ENCODE measurements at places on chromosomes 6 and 20. TPM values are rescaled to one million over a fixed set of nuclear protein-coding genes. Genes with fewer than 3 reads are reported as not detected.

DNA sequence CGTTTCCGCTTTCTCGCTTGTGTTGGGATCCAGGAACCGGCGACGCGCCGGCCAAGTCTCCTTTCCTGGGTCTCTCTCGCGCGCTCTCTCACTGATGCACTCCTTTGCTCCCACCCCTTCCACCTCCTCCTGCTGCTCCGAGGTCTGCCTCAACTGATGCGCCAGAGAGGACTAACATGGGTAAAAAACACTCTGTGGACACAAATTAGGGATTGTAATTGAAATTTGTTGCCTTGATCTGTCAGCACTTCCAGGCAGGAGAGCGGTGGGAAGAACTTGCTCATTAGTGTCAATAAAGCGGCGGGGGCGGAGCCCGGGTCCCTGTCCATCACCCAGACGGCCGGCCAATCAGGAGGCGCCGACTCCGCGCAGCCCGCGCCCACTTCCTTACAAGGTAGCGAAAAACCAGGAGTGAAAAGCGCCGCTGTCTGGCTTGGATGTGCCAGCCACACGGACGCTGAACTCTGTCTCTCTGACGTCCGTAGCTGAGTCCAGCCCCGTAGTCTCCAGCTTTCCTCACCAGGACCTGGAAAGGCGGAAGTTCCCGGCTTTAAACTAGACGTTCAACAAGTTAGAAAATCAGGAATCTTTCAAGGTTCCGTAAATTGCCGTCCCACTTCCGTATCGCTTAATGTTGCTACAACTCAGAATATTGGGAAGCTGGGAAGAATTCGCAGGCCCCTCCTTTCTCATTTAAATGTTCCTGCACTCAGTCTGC, at the start of gene TBX18:
TBX18 (minus strand) TSS at position 267 of the 718 bp plus-strand sequence. CDS start 417 bp downstream, outside the sequence.
- DNase-seq, result peak; percentile 98

- DNase-seq, result no peak
These were observed 6.5 kb upstream of the BNIP5 start for GRCh38 chr6:36343109-36343680.

- no peak for DNase-seq
These were observed 9.6 kb downstream of the TSPYL4 start for GRCh38 chr6:116244284-116244683.

DNA sequence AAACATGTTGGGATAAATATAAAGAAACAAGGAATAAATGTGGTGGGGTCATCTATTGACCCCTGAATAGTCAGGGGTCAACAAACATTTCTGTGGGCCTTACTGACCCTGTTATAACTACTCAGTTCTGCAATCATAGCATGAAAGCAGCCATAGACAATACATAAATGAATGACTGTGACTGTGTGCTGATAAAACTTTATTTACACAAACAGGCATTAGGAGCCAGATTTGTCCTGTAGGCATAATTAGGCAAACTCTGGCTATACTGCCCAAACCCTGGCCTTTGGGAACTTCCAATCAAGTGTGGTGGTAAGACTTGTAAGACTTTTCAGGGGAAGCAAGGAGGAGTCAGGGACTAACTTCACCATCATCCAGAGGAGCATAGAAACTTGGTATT, 222.7 kb downstream of the KHDC1L start:
- no peak for DNase-seq

DNA sequence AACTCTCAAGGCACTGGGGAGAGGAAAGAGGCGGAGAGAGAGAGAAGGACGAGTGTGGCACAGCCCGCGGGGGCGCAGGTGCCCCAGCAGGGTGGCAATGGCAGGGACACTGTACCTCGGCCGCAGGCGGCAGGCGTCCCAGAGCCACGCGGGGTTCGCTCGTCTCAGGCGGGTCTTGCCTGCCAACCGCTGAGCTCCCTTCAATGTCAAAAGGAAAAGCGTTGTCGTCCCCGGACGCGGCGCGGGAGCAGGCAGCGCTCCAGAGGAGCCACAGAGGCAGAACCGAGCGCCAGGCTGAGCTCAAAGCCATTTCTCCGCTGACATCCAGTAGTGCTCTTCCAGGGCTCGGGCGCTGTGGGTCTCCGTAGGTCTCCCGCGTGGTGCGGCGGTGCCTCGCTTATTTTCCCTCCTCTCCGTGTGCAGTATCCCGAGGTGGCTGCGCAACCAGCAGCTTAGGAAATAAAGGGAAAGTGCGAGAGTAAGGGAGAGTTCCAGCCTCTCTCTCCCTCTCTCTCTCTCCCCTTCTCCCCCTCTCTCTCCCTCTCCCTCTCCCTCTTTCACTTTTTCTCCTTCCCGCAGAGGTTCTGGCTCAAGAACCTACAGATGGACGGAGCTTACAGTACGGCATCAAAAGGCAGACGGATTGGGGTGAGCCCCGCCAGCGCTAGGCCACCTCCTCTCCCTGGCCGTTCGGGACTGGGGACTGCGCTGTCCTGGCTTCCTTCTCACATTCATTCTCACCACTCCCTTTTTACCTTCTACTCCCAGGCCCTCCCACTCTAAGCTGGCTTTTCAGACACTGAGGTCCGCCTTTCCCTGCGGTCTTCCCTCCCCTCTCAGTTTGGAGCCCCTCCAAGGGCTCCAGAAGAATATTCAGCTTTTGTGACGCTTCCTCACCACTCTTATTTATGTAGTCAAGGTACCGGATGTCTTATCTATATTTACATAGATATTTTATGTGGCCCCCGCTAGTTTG, at the start of gene LAMA4:
LAMA4 (minus strand) TSS at position 727 of the 976 bp plus-strand sequence; CDS start at position 310, 417 bp downstream.
- DNase-seq, result peak; percentile 44

DNA sequence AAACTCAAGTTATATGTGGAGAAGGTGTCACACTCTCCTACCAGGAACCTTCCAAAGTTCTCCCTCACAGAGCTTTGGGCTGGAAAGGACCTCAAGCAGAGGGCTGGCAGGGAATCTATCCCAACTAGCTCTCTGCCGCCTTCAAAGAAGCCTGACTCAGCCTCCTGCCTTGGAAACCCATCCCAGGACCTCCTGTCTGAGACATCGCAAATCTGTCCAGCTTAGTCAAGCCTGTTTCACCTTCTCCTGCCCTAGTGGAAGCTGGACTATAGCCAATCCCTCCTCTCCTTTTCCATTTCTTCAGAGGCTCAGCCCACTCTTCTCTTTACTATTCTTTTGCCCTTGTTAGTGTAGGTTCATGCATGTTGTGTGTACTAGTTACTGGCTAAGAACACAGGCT, 48.2 kb upstream of the FOXP4 start:
- no peak for DNase-seq

- no peak for DNase-seq
These were observed 83.6 kb upstream of the CHD6 start for GRCh38 chr20:41701588-41702348.

GRCh38 chr6:56875961-56876360, 78.9 kb upstream of the BEND6 start:
- no peak for DNase-seq

GRCh38 chr6:32941214-32941768, 463 bp upstream of the HLA-DMB start:
- DNase-seq, result no peak

- DNase-seq, result peak; percentile 24
These were observed 1.7 kb downstream of the ASXL1 start for GRCh38 chr20:32359633-32360332.

- DNase-seq, result peak; percentile 60
These were observed 1.1 kb downstream of the TCP11 start for GRCh38 chr6:35139924-35140638.

GRCh38 chr6:157838718-157839430, 15.8 kb downstream of the SNX9 start:
- no peak for DNase-seq

GRCh38 chr20:5890773-5891441, 59.4 kb downstream of the TRMT6 start:
- DNase-seq, result no peak

DNA sequence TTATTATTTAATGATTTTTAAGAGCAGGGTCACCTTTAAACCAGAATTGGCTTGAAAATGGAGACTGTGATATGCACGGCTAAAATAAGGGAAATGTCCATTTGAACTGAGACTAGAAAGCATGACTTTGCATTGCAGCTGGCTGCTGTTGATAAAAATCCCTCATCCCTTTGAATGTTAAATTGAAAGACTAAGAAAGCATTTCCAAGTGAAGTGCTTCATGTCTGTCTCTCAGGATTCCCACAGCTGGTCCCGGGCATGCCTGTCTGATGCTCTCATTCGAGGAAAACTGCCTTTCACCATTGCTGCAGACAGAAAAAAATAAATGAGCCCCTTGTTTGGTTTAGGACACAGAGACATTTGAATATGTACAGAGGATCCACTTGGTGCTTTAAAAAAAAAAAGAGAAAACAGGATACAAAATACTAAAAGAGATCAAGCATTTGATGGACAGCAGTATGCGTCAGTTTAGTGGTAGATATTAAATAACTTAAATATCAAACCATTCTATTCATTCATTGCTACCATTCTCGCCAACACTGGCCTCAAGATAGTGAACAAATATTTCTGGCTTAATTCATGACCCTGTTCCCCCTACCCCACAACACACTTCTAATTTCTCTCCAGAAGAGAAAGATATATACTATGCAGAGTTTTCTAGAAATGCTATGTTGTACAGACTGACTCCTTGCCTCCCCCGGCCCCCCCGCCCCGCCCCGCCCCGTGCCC, 55.0 kb downstream of the TBC1D7 start:
- no peak for DNase-seq

- no peak for DNase-seq
These were observed 480.9 kb upstream of the CHD6 start for GRCh38 chr20:42099101-42099500.

DNA sequence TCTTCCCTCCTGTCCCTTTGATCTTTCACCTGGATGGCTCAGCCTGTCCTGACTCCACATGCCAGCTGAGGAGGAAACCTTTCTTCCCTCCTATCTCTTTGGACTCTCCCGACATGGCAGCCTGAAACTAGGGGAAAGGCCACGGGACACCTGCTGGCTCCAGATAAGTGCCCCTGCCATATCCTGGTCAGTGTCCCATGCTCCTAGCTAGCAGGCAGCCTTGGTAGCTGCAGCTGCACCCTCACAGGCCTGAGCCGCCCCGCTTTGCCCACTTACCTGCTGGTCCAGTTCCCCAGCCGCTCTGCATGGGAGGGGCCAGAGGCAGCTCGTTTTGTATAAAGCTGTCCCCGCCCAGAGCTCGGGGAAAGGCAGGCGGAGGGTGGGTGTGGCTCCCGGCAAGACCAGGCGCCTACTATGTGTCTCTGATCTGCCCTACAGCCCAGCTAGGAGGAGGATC, 7.4 kb upstream of the SLC52A3 start:
- no peak for DNase-seq

DNA sequence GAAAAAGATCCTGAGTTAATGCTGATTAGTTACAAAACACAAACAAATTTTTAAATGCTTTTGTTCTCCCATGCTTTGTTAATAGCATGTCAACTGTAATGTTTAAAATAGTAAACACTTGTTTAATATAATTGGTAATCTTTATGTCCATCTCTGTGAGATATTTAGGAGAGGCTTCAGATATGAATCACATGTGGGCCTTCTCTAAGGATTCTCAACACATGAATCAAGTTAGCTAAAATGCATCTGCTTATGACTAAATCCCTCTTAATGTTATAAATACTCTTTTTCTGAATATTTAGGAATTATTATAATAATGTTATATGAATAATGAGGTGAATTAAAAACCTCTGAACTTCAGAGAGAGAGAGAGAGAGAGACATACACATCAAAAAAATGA, 345.9 kb upstream of the MANEA start:
- no peak for DNase-seq

- peak; percentile 88 for DNase-seq
These were observed 37.1 kb upstream of the TFAP2A start for GRCh38 chr6:10451828-10452509.

The ZSCAN16 gene
- 2.2 TPM for total RNA-seq

The KHDC1L gene
- total RNA-seq, result not detected

The SNPH gene
- total RNA-seq, result 15.8 TPM

The PRDM13 gene
- under 0.01 TPM for total RNA-seq

The RAET1L gene
- not detected for total RNA-seq

The SSTR4 gene
- not detected for total RNA-seq

Measured in LHCN-M2 (cell line).